CD4-positive, alpha-beta T cell (primary cell): ENCODE measurements at places on chromosomes 12 and 14. TPM values are rescaled to one million over a fixed set of nuclear protein-coding genes. Genes with fewer than 3 reads are reported as not detected.

The TSHR gene
- not detected for total RNA-seq

The CSAD gene
- total RNA-seq = 56.7 TPM

The SLCO1A2 gene
- not detected for total RNA-seq

The TRIM9 gene
- total RNA-seq = 0.45 TPM

DNA sequence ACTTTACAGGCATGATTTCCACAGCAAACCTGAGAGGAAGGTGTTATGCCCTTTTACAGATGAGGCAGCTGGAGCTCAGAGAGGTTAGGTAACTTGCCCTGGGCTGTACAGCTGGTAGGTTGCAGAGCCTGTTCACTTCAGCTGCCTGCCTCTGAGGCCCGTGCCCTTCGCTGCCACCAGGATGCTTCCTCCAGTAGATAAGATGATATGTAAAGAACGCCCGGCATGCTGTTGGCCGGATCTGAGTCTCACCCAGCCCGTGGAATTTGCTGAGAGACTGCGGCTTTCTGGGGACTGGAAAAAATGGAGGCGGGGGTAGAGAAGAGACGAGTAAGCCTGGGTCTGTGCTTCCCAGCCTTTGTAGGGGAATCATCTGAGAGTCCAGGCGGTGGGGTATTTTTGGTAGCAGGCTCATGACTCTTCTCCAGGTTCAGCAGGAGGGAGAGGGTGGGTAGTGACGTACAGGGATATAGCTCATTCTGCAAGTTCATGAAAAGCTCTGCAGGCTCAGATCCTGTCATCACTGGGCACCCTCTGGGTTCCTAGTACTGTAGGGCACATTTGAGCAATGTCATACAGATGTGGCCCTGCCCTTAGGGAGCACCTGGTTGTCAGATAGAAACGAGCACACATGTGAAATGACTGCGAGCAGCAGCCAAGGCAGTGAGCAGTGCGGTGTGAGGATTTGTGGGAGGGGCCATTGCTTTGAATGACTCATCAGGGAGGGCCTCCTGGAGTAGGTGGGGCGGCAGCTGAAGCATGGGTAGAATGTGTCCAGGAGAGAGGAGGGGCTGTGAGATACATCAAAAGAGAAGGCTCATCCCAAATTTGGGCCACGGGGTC, 159.4 kb downstream of the TSPAN9 start:
- no peak for DNase-seq

- no peak for DNase-seq
Measured at GRCh38 chr14:35829449-35829848, 3.3 kb downstream of the BRMS1L start.

- DNase-seq = no peak
Measured at GRCh38 chr14:63357841-63358240, 39.1 kb upstream of the GPHB5 start.
